ENCODE measurements at places on chromosomes 16 and 17. TPM values are rescaled to one million over a fixed set of nuclear protein-coding genes. Genes with fewer than 3 reads are reported as not detected.

The MYH2 gene
- total RNA-seq = 0.78 TPM

The KRTAP4-12 gene
- not detected for total RNA-seq

The ASPA gene
- total RNA-seq = 15.3 TPM

The TNFSF12 gene
- 30.6 TPM for total RNA-seq

DNA sequence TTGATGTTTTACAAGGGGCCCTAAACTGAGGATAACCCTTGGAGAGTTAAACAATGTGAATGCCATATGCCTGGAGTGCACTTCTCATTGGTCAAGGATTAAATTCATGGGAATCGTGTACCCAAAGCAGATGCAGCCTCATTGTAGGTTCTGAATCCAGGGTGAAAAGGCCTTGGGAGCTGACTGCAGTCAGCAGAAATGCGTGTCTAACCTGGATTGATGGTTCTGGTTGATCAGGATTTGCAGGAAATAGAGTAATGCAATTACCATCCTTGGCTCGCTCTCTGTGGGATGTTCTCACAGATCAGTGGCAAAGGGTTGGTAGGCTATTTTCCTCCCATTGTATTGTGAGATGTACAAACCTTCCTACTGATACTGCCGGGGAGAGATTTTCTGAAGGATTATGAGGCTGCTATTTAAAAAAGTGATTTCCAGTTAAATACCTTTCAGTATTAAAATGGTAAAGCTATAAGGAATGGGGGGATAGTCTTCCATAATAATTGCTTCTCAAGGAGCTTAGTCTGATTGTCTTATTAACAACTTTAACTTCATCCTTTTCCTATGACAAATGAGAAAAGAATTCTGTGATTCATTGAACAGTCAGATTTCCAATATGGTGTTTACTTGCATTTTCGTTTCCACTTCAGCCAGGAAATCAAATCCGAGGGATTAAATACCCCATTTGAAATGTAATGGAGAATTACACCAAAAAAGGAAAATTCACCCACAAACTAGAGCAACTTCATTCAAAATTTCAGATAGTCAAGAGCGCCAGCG is 1028.1 kb upstream of the EEF2KMT start:
- DNase-seq = no peak

- no peak for DNase-seq
These were observed 40.2 kb downstream of the REXO5 start for GRCh38 chr16:20846551-20846950.

DNA sequence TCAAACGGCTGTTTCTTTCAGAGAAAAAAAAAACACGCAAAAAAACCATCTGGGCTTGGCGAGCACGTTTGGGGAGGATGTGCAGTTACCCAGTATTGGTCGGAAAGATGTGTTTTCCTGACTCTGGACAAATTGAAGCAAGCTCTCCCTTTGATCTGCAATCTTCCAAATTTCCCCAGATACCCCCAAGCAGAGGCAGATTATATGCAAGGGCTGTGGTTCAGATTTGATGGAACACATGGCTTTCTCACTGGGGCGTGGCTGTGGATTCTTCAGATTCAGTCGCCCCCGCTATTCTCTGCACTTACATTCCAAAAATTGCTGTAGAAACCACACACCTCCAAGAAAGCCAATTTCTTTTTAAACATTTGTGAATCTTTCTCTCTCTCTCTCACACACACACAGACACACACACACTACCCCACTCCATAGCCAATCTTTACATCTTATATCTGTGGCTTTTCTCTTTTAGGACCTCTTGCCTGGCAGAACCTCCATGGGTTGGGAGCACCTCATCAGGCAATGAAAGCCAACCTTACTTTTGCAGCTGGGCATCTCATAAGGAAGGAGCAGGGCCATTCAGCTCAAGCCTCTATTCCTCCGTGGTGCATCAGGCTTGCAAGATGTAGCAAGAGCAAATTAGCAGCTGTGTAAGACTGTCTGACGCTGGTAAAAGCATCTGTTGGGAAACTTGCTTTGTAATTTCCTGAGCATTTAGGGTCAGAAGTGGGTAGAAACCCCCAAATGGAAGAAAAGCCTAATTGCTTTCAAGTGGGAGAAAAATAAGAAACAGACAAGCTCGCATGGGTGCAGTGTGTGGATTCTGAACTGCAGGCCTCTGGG is 103.9 kb upstream of the FAM20A start:
- no peak for DNase-seq

DNA sequence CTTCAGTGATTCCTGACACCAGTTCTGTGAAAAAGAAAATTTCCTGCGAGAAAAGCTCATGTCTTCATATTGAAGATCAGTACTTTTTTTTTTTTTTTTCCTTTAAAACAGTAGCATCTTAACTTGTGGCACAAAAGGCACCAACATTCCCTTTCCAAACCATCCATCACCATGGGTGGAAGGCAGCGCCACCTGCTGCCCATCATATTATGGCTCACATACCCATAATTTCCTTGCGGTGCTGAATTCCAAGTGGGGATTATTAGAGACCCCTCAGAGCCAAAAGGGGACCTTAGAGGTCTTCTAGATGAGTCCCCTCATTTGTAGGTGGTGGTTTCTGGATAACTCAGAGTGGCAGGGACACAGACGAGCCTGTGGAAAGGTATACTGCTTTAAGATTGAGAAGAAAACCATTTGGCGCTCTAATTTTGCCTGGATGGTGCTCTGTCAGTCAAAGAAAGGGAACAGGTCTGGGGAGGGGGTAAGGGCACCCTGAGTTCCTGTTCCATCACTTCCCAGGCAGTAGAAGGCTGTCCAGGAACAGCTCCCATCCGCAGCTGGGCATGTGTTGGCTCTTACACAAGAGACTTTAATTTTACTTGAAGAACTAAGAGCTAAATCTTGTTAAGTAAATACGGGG is 7.9 kb upstream of the SOST start:
- DNase-seq = no peak

GRCh38 chr16:57764341-57765159 is 29.0 kb downstream of the KATNB1 start:
- no peak for DNase-seq

GRCh38 chr16:14499110-14499509 is 130.9 kb downstream of the PARN start:
- no peak for DNase-seq

DNA sequence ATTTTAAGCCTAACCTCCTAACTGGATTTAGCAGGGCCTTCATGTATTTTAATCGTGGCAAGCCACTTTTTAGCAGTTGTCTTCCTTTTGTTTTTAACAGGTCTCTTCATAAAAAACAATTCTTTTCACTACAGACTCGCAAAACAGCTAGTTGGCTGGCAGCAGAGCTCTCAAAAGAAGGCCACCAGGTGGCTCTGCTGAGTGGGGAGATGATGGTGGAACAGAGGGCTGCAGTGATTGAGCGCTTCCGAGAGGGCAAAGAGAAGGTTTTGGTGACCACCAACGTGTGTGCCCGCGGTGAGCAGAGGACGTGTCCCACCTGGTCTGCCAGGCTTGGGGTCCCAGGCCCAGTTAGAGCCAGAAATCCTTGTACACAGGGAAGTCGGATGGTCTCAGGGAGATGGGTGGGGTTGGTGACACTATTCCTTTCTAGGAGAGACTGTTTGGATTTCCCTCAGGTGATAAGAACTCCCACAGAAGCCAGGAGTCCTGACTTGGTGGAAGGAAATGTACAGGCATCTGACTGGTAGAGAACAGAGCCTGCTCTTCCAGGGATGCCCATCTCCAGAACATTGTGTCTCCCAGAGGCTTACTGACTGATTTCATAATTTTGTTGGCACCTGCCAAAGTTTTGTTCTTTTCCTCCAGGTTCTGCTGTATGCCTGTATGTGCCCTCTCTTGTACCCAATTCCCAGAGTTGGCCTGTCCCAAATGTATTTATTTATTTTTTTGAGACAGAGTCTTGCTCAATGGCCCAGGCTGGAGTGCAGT is 14.9 kb upstream of the DDX19A start:
- no peak for DNase-seq

DNA sequence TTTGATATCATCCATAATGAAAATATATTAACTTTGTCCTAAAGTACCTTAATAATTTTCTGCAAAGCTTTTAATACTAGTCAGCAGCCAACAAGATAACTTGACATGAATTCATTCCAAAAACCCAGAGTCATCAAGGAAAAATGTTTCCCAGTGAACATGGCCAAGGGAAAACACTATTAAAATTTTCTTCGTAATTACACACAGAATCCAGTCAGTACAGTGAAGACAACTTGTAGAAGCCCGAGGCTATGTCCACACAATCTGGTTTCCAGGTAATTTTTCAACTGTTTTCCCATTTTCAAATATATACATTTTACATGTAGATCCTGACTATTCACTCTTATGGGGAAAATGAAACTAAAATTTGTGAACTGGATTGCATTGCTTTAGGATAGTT is 600.9 kb downstream of the CDH8 start:
- no peak for DNase-seq

DNA sequence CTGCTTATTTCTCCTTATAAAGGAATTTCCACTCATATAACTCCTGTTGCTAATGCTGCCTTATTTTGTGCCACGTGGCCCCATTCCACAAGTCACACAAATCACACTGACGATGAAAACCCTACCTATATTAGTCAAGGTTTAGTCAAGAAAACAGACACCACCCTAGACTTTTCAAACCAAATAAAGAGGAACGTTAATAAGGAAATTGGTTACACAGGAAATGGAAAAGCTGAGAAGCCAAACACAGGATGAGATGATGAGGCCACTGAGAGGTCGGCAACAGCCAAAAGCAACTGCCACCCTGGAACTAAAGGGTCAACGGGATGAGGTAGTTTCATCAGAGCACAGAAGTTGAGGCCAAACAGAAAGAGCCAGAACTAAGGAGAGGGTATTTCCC is 47.3 kb upstream of the ALOX12 start:
- no peak for DNase-seq

- no peak for DNase-seq
These were observed 31.0 kb downstream of the MBTPS1 start for GRCh38 chr16:84085773-84086172.

DNA sequence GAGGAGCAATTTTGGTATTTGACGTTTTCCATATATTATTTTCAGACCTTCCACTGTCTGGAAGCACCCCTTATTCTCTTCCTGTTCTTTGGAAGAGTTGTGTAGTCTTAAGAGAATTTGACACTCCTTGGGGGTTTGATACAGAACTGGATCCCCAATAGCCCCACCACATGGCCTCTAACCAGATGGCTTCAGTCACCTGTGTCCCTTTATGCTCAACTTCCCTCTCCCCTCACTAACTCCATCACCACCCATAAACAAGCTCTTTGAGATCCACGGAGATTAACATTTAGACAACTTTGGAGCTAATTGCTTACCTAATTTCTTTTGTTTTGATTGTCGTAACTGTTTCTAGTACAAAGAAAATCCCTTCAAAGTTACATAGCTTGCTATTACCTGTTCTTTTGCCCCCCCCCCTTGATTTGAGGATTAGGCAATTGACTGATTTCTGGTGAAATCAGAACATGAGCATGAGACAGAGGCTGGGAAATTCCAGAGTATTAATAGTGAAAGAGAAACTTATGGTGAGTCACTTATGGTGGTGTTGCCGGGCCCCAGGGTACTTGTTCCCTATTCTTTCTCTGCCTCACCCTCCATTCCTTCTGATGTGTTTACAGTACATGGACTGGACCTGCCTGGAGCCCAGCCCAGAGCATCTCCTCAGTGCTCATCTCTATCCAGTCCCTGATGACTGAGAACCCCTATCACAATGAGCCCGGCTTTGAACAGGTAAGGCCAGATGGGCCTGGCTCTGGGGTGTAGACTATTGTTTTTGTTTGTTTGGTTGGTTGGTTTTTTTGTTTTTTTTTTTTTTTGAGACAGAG is 7.5 kb downstream of the UBE2Z start:
- no peak for DNase-seq

GRCh38 chr17:6603744-6604325 is 36.7 kb downstream of the KIAA0753 start:
- no peak for DNase-seq

- DNase-seq = peak; percentile 70
These were observed at the start of gene ICAM2 for GRCh38 chr17:64020056-64020766. Gene ICAM2, minus strand, starts transcription at chr17:64020633. Its CDS starts 13,942 bp downstream, at chr17:64006691.

- DNase-seq = no peak
These were observed 4.0 kb upstream of the CD300LG start for GRCh38 chr17:43842975-43843325.

DNA sequence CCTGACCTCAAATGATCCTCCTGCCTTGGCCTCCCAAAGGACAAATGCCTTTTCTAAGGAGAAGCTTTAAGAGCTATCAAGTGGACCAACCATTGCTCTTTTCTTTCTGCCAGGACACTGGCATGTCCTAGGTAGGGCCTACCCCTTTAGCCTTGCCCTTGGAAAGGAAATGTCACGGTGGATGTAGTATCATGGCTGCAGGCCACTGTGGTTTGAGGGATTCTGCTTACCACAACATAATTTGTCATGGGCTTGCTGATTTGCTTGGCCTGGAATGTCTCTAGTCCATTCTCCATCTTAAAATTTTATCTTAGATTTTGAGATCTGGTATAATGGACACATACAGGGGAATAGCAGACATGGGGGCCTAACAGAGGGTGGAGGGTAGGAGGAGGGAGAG is 6.0 kb downstream of the KRT20 start:
- no peak for DNase-seq

GRCh38 chr16:71249399-71249798 is 18.9 kb upstream of the HYDIN start:
- DNase-seq = no peak

DNA sequence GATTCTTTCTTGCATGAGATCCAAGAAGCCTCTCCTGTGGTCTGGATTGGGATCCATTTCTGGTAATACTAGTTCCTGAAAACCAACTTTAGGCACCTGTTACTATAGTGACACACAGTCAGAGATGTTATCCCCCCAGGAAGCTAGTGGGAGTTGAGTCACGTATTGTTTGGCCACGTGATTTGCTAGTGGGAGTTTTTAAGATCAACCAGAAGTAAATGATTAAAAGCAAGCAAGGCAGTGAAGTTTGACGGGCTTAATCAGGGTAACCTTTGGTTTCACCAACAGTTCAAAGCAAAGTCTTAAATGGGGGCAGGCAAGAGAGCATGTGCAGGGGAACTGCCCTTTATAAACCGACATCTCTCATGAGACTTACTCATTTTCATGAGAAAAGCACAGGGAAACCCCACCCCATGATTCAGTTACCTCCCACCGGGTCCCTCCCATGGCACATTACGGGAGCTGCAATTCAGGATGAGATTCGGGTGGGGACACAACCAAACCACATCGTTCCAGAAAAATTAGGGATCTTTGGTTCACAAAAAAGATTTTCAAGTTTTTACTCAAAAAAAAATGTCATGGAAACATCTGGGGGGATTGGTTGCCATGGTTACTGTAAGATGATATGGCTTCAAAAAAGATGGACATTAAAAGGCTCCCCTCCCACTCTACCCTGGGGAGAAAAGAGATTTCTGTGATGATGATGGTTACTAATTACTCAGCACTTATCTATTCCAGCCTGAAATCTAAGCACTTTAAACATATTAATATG is 483.1 kb upstream of the ERCC4 start:
- DNase-seq = peak; percentile 65

GRCh38 chr17:58531122-58531521 is 16.7 kb upstream of the MTMR4 start:
- DNase-seq = no peak

All from ureter (tissue), 1 donor.